ENCODE measurements at places on chromosomes 11 and 22. TPM values are rescaled to one million over a fixed set of nuclear protein-coding genes. Genes with fewer than 3 reads are reported as not detected.

DNA sequence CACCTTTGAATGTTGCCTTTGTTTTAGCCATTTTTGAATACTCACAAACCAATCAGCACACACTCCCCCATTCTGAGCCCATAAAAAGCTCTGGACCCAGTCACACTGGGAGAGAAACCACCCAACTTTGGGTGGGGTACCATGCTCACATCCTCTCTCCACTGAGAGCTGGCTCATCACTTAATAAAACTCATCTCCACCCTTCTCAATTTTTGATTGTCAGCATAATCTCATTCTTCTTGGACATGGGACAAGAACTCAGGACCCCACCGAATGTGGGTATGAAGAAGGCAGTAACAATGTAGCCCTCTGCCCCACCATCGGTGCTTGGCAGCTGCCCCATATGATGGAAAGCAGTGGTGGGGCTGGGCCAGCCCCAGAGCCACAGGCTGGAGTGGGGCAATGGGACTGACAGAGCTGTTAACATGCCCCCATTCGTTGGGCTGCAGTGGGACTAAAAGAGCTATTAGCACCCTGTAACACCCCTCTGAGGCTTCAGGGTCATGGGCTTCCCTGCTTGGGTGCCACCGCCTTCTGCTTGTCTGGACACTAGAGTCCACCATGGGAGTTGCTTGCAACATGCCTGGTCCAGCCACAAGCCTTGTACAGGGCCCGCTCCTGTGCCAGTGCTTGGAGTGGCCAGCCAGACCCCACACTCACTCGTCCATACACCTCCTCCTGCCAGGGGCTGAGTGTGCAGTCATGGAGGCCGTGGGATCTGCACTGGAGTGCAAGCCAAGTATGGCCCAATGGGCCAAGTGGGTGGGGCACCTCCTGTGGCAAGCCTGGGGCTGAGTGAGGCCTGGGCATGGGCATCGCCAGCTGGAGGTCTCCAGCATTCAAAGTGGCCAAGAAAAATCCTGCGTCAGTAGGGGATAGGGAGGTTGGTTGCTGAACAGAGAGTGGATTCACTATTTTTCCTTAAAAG, 471.1 kb downstream of the TBC1D22A start:
- H3K4me3 ChIP-seq = no peak overlapping the region
- H3K27me3 ChIP-seq = no peaks in the 10 kb centered on the region
- H3K36me3 ChIP-seq = no peaks in the 10 kb centered on the region
- no peak overlapping the region for H3K27ac ChIP-seq

GRCh38 chr22:25403284-25403810, 161.1 kb upstream of the GRK3 start:
- peak overlapping the region; percentile 71 for H3K4me3 ChIP-seq
- H3K36me3 ChIP-seq = no peaks in the 10 kb centered on the region
- H3K27ac ChIP-seq = peak overlapping the region; percentile 90
- H3K27me3 ChIP-seq = no peaks in the 10 kb centered on the region
- no peak for DNase-seq

DNA sequence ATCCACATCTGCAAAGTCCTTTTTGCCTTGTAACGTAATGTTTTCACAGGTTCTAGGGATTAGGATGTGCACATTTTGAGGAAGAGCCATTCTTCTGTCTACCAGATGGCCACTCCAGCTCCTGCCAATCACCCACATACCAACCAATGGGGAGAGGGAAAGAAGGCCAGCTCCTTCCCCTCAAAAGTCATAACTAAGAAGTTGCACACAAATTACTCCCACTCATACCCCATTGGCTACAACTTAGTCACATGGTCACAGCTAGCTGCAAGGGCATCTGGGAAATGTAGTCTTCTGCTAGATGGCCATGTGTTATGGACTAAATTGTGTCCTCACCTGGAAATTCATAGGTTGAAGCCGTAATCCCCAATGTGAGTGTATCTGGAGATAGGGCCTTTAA, 15.4 kb upstream of the MYOD1 start:
- no peak overlapping the region for H3K27ac ChIP-seq
- no peaks in the 10 kb centered on the region for H3K36me3 ChIP-seq
- H3K4me1 ChIP-seq = no peaks in the 10 kb centered on the region
- H3K27me3 ChIP-seq = peaks cover 3% of the 10 kb centered on the region
- H3K4me3 ChIP-seq = no peak overlapping the region

DNA sequence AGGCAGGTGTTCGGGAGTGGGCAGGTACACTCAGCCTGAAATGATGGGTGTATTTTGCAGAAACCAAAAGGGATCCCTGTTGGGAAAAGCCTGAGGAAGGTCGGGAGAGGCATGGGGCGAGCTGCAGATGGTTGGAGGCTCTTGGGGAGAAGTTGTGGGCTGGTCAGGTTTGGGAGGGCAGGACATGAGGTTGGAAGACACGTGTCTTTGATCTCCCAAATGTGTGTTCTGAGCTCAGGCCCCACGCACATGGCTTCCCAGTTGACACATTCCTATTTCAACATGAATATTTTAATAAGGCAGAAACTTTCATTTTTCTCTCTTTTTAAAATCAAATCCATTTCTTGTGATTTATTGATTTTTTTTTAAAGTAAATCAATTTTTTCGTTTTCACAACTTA, 1003.3 kb downstream of the TBC1D22A start:
- H3K27me3 ChIP-seq = peaks cover 23% of the 10 kb centered on the region
- DNase-seq = no peak
- no peaks in the 10 kb centered on the region for H3K4me1 ChIP-seq
- H3K36me3 ChIP-seq = no peaks in the 10 kb centered on the region
- no peak overlapping the region for H3K27ac ChIP-seq

The ST14 gene
- 61.1 TPM for total RNA-seq

- no peak overlapping the region for H3K27ac ChIP-seq
- DNase-seq = no peak
- no peak overlapping the region for H3K4me3 ChIP-seq
- H3K36me3 ChIP-seq = no peaks in the 10 kb centered on the region
Measured at GRCh38 chr11:9053316-9054035, 37.9 kb downstream of the SCUBE2 start.

The C11orf65 gene
- 1.3 TPM for total RNA-seq

DNA sequence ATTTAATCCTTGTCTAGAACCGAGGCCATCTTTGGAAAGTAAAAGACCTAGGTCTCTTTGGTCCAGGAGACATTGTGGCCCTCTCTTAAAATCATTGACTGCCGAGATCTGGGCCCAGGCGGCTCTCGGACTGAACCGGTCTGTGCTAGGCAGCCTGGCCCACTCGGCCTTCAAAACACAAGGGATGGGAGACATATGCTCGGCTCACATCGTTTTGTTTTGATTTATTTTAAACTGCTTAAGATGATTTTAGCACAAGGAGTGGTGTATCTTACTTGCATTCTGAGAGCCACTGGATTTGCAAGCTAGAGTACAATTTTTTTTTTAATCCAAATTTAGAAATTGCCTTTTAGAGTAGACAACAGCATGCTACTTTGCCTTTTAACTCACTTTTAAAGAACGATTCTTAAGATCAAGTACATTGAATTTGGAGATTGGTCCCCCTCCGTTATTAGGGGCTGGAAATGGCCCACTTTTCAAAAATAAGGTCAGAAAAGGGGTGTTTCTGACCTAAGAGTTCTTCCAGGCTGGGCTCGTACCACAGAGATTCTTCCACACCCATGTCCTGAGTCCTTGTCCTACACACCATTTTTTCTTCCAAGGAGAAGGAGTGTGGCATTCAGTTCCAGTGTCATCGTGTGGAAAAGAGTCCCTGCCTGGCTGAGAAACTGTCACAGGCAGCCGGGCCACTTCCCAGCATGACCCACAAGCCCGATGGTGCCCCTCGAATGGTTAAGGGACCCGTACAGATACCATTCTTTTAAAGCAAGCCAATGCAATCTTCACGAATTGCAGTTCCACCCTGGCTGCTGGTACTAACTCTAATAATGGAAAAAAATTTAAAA, 80.5 kb upstream of the WNT7B start:
- DNase-seq = peak; percentile 39
- H3K36me3 ChIP-seq = no peaks in the 10 kb centered on the region
- H3K27ac ChIP-seq = peak overlapping the region; percentile 98

DNA sequence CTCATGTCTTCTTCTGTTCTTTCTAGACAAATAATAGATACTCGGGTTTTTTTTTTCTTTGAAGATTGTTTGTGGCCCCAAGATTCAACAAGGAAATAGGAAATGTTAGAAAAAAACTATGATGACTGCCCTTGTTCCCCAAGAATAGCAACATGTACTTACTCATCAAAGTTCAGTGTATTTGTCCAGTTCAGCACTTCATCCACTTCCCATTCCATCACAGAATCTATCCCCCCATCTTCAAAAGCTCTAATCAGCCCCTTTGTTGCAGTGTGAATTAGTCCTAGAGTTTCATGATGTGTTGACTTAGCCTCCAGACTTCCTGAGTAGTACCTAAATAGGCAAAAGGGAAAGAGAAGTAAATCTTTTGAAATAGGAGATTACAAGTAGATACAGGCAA, 74.3 kb downstream of the C11orf65 start:
- no peak overlapping the region for H3K4me3 ChIP-seq
- no peaks in the 10 kb centered on the region for H3K27me3 ChIP-seq
- no peak for DNase-seq
- H3K27ac ChIP-seq = no peak overlapping the region
- H3K4me1 ChIP-seq = no peaks in the 10 kb centered on the region
- no peaks in the 10 kb centered on the region for H3K36me3 ChIP-seq

DNA sequence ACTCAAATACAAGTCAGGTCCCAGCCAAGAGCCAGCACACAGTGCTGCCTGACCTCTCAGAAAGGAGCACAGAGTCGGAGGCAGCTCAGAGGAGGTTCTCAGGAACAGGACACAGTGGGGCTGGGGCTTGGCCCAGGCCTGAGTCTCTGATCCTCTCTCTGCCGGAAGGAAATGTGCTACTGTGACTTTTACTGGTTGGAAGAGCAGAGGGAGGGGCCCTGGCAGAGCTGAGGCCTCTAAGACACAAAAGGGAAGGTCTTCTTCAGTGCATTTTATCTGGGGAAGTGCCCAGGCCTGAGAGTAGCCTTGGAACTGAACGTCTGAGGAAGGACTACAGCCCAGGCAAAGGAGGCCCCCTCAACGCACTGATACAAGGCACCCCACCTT, 16.2 kb upstream of the CASTOR1 start:
- H3K36me3 ChIP-seq = peaks cover 26% of the 10 kb centered on the region
- peaks cover 100% of the 10 kb centered on the region for H3K4me1 ChIP-seq
- peak overlapping the region; percentile 19 for H3K4me3 ChIP-seq

The DNAJB7 gene
- total RNA-seq = not detected

DNA sequence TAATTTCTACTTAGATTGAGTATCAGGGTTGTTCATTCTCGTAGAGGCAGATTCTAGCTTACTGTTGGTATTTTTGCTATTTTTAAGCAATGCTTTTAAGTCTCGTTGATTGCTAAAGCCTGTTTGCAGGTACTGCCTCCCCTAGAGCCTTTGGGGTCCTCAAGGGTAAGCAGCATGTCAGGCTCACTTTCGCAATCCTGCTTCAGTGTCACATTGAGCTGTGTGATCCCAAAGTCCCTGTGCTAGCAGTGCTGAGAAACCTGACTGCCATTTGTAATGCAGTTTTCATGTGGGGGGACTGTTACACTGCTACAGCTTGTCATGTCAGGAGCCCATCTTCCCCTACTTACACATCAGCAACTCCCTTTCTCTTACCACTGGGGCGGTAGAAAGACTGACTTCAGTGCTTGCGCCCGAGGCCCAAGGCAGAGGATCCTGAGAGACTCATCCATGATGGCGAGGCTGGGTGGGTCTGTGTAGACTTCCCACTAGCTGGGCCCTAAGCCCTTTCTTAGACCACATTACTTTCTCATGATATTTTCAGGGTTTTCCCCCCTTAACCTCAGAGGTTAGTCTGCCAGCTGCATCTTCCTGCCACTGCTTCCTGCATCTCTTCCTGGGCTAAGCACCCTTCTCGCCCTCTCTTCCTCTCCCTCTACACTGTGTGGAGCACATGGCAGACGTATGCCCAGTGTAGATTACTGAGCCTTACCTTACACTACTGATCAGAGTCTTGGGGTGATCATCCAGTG, 40.8 kb upstream of the ST14 start:
- DNase-seq = no peak
- H3K27me3 ChIP-seq = no peaks in the 10 kb centered on the region
- peaks cover 52% of the 10 kb centered on the region for H3K4me1 ChIP-seq
- H3K4me3 ChIP-seq = no peak overlapping the region
- no peak overlapping the region for H3K27ac ChIP-seq
- H3K36me3 ChIP-seq = peaks cover 31% of the 10 kb centered on the region

- DNase-seq = no peak
- no peaks in the 10 kb centered on the region for H3K36me3 ChIP-seq
- H3K4me1 ChIP-seq = no peaks in the 10 kb centered on the region
- no peaks in the 10 kb centered on the region for H3K27me3 ChIP-seq
Measured at GRCh38 chr11:22471385-22471784, 133.2 kb downstream of the SLC17A6 start.

- peak; percentile 84 for DNase-seq
- peak overlapping the region; percentile 76 for H3K27ac ChIP-seq
- no peaks in the 10 kb centered on the region for H3K36me3 ChIP-seq
- peaks cover 19% of the 10 kb centered on the region for H3K4me1 ChIP-seq
Measured at GRCh38 chr22:30265823-30266444, 717 bp downstream of the OSM start.

DNA sequence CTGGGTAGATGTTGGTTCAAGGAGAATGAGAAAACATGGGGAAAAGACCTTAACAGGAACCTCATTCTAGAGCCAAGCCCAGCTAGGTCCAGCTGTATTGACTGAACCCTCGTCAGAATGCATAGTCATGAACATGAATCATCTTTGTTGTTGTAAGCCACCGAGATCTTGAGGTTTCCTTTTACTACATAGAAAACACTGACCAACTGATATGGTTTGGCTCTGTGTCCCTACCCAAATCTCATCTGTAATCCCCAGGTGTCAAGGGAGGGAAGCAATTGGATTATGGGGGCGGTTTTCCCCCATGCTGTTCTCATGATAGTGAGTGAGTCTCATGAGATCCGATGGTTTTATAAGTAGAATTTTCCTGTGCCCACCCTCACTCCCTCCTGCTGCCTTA, 19.4 kb upstream of the PHOX2A start:
- H3K27me3 ChIP-seq = peaks cover 7% of the 10 kb centered on the region
- H3K36me3 ChIP-seq = no peaks in the 10 kb centered on the region
- H3K27ac ChIP-seq = no peak overlapping the region
- no peak overlapping the region for H3K4me3 ChIP-seq

GRCh38 chr22:47902646-47903180, 1140.3 kb downstream of the TBC1D22A start:
- no peak overlapping the region for H3K27ac ChIP-seq
- DNase-seq = no peak
- no peaks in the 10 kb centered on the region for H3K4me1 ChIP-seq
- H3K27me3 ChIP-seq = no peaks in the 10 kb centered on the region

GRCh38 chr22:50107529-50107928, 17.7 kb downstream of the MOV10L1 start:
- H3K4me1 ChIP-seq = no peaks in the 10 kb centered on the region
- H3K27ac ChIP-seq = no peak overlapping the region
- no peak for DNase-seq

DNA sequence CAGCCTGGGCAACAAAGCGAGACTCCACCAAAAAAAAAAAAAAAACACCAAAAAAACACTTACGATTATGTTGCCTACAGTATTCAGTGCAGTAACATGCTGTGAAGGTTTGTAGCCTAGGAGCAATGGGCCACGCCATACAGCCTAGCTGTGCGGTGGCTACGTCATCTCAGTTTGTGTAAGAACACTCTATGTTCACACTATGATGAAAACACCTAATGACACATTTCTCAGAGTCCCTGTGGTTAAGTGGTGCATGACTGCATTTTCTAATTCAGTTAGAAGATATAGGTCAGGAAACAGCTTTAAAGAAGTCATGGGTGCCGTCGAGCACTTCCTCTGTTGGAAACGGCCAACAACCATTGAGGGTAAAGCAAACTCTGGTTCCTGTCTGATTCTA, 75.7 kb upstream of the ANO1 start:
- no peak overlapping the region for H3K4me3 ChIP-seq
- H3K36me3 ChIP-seq = no peaks in the 10 kb centered on the region
- H3K27me3 ChIP-seq = no peaks in the 10 kb centered on the region
- H3K27ac ChIP-seq = no peak overlapping the region

Measured in lower lobe of right lung (tissue), 2 donors.